Amniotic epithelial cell (primary cell): ENCODE measurements at places on chromosomes 12 and 14.

- no peak for DNase-seq
Observed at GRCh38 chr12:51838036-51838435, 10.5 kb downstream of the FIGNL2 start.

DNA sequence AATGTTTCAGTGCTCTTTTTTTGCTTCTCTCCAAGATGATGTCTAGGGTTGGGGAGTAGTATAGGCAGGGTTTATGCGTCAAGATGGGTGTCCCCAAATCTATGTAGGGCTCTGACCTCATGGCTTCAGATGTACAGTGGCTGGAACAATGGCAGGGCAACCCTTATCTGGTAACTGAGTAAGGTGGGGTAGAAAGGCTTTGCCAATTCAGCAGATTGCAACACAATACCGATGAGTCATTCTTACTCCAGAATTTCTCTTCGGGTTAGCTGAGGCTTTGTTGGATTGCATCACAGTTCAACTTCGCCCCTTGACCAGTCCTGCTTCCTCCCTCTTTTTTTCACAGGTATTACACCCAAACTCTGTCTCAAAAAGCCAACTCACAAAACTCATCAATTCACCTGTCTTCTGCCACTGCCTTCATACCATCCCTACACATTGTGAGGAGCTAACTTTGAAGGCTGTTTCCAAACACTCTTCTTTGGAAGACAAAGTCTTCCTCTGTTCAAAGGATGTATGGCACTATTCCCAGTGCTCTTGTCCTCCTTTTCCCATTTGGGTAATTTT, 190.2 kb upstream of the CNOT2 start:
- DNase-seq = peak; percentile 95

DNA sequence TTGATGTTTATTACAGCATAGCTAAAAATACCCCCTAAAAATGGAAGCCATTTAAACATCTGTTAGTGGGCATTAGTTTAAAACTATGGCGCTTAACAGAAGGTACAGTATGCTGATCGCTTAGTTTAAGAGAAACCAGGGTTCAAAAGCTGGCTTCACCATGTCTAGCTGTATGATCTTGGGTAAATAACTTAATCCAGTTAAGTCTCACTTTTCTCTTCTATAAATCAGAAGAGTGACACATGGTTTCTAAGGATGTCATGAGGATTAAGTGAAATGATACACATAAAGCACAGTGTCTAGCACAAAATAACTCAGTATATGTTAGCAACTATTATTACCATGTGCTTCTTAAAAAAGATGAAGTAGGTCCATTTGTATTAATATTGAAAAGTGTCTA, 38.7 kb downstream of the STK38L start:
- no peak for DNase-seq

GRCh38 chr14:75295491-75296345, 17.1 kb downstream of the FOS start:
- peak; percentile 63 for DNase-seq

DNA sequence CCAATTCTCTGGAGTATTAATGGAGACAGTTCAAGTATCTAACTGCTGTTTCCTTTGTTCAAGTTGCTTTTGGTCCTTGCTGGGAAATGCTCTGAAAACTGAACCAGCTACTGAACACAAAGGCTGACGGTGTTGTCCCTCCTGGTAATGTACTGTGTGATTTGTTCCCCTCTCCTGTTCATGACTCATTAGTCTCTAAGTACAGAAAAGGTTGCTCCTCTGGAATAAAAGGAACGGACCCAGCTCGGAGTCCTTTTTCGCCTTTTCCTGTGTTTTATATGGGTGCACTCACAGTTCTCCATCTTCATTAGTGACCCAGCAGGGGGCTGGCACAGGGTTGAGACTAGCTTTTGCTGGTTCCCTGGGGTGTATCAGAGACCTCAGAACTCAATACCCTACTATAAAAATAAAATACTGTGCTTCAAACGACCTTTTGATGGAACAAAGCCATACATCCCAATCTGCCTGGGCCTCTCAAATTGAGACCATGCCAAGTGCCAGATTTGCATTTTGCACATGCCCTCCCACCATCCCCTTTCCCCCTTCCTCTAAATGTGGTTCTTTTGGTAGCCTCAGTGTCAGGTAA, 269.7 kb downstream of the RAD51B start:
- DNase-seq = peak; percentile 48

DNA sequence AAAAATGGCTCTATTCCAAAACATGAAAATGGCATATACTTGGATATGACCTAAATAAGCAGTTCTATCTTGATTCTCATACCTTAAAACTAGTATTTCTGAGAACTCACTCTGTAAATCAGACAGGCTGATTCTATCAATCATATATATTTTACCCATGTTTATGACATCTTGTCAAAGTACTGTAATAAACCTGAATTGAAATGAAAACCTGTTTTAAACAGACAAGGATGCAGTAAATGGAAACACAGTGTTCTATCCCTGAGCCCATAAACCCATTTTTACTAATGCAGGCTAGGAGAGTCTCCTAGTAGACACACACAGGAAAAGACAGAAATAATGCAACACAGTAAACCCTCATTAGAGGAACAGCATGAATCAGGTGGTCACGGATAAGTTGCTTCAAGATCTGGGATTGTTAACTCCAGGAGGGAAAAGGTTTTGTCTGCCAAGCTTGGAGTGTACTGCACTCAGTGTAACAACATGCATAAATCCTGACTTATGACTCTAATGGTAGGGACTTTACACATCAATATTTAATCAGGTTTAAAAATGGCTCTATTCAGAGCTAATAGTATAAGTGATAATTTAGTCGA, 93.6 kb upstream of the CPNE8 start:
- no peak for DNase-seq

- no peak for DNase-seq
Observed at GRCh38 chr12:31362759-31363415, 36.9 kb upstream of the SINHCAF start.

- peak; percentile 37 for DNase-seq
Observed at GRCh38 chr14:54529811-54530210, 20.1 kb downstream of the CGRRF1 start.

DNA sequence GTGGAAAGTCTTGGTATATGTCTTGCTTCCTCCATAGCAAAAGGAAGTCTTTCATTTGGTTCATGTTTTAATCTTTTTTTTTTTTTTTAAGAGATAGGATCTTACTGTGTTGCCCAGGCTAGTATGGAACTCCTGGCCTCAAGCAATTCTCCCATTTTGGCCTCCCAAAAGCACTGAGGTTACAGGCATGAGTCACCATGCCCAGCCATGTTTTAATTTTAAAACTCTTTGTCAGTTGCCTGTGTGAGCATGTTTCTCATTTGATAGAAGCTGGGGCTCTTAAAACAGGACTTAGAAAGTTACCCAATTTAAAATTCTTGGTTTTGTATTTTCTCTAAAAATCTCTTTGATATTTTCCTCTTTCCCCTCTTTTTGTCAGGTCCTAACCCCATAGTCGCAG, 45.0 kb upstream of the REP15 start:
- no peak for DNase-seq

GRCh38 chr12:68450947-68451260, 118.7 kb upstream of the MDM1 start:
- DNase-seq = no peak

- DNase-seq = peak; percentile 51
Observed at GRCh38 chr14:73237219-73237785, at the start of gene PAPLN. PAPLN (plus strand) TSS chr14:73237506; CDS start chr14:73239779, 2,273 bp downstream.

GRCh38 chr14:101230161-101230850, 326.8 kb upstream of the RTL1 start:
- DNase-seq = no peak

DNA sequence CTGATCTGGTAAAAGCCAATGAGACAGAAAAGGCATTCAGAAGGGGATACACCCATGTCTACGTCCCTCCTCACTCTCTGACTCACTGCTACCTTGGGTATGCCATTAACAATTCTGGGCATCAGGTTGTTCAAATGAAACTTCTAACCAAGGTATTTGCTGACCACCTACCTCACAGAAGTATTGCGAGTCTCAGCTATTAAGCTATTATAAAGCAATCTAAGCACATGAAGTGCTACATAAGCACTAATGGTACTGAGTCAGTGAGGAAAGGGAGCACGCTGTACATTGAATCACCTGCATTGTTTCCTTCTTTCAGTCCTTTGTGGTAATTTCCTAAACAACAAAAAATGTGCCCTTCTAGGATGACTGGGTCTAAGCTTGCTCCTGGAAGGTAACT, 62.8 kb upstream of the CCDC91 start:
- no peak for DNase-seq

- DNase-seq = no peak
Observed at GRCh38 chr14:55756078-55756477, 176.1 kb downstream of the KTN1 start.

- DNase-seq = peak; percentile 27
Observed at GRCh38 chr12:49553512-49554088, 14.3 kb downstream of the MCRS1 start.

DNA sequence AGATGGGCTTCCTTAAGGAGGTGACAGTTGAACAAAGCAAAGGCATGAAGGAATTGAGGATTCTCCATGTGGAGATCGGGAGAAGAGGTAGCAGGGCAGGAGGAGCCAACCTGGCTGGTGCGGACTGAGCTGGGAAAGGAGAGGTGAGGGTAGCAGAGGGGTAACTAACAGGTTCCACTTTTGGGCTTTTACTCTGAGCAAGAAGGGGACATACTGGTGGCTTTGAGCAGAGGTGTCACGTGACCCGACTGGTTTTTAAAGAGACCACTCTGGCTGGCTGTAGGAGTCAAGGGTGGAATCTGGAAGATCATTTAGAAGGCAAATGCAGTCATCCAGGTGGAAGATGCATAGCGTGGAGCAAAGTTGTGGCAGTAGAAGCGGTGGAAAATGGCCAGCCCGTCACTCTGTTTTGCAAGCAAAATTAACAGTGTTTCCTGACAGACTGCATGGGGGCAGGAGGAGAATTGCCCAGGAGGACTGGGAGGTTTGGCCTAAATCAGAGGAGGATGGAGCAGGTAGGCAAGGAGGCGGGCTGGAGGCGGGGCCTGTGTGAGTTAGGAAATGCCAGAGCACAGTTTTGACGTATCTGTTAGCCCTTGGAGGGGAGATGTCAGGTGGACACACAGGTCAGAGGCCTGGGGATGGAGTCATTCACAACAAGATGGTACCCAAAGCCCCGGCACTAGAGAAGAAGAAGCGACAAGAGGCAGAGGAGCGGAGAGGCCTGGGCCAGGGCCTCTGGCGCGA, 156.3 kb upstream of the FKBP4 start:
- no peak for DNase-seq

DNA sequence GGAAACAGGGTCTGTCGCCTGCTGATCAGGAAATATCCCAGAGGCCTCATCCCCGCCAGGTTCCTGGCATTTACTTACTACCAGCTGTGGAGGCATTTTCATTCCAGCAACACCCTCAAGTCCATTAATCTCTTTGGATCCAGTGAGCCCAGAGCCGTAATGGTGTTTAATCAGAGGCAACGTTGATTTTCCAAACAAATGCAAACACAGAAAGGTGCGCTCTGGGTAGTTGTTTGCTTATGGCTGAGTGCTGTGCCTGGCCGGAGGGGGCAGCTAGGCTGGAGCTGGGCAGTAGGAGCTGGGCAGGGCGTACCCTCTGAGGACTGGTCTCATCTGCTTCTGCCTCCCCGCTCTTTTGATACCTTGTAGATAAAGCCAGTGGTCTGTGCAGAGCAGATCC, 110.6 kb downstream of the ADCK1 start:
- DNase-seq = no peak

DNA sequence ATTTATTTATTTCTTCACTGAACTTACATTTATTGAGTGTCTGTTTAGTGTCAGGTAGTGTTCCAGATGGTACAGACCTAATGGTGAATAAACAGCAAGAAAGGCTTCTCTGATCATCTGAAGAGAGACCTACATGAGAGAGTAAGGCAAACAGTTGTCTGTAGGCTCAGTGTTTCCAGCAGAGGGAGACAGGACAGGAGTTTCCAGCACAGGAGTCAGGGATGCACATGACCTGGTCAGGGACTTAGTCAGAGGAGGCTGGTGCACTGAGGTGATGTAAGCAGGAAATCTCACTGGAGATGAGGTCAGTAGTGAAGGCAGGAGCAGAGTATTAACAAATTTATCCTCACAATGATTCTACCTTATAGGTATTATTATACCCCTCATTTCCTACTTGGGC, 233.2 kb downstream of the MDGA2 start:
- peak; percentile 0 for DNase-seq

- DNase-seq = peak; percentile 58
Observed at GRCh38 chr12:93857279-93857938, 180.2 kb downstream of the CRADD start.

GRCh38 chr14:37343307-37344094, 145.8 kb downstream of the MIPOL1 start:
- DNase-seq = no peak

DNA sequence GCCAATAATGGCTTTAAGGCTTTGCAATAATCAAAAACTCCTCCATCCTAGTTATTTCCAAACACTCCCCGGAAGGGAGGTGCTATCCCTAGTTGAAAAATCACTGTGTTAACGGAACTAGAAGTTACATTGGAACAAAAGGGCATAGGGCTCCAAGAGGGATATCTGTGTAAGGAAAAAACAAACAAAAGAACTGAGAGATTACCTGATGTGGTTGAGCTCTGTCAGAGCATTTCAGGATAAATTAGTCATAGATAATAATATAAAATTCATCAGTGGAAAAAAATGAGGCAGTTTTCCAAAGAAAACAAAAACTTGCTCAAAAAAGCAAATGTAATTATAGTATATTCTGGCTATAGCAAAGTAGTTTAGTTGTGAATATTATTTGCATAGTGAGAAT, 27.4 kb upstream of the PAPLN start:
- DNase-seq = peak; percentile 86

DNA sequence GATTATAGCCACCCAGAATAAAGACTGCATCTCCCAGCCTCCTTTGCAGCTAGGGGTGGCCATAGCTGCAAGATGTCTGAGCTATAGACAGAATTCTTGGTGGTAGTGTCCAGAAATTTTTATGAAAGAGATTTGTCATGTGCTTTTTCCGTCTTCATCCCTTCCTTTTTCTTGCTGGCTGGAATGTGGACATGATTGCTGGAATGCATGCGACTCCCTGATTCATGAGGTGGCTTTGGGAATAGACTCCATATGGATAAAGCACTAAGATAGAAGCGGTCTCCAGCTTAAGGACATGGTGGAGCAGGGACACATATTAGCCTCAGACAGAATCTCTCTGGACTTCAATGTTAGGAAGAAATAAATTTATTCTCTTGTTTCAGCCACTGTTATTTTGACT, 10.0 kb upstream of the HSPB8 start:
- no peak for DNase-seq

- no peak for DNase-seq
Observed at GRCh38 chr12:121279071-121279375, 17.5 kb downstream of the CAMKK2 start.

- DNase-seq = no peak
Observed at GRCh38 chr12:108131035-108131434, 1.9 kb downstream of the WSCD2 start.
